Lung microvascular endothelial cell (primary cell): ENCODE measurements at places on chromosomes 2 and 18.

DNA sequence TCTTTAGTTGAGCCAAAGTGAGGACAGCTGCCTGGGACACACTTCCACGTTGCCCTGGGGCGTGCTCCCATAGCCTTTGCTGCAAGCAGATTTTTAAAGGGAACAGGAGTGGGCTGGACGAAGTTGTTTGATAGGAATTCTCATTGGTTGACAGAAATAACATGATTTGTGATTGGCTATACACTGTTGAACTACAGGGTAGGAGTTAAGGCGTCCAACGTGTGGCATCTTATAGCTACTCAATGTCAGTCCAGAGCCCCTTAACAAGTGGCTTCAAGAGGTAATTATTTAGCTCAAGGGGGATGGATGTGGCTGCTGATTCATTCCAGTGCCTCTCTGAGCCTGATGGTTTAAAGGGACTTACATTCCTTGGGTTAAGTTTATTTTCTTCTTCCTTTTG is 65.5 kb downstream of the ACAA2 start:
- DNase-seq: peak; percentile 73

- DNase-seq: no peak
Observed at GRCh38 chr18:28541276-28541930, 364.5 kb upstream of the CDH2 start.

- peak; percentile 30 for DNase-seq
Observed at GRCh38 chr2:100365434-100365833, 43.1 kb upstream of the LONRF2 start.

GRCh38 chr18:45774065-45774521 is 50.1 kb downstream of the SLC14A1 start:
- DNase-seq: no peak

DNA sequence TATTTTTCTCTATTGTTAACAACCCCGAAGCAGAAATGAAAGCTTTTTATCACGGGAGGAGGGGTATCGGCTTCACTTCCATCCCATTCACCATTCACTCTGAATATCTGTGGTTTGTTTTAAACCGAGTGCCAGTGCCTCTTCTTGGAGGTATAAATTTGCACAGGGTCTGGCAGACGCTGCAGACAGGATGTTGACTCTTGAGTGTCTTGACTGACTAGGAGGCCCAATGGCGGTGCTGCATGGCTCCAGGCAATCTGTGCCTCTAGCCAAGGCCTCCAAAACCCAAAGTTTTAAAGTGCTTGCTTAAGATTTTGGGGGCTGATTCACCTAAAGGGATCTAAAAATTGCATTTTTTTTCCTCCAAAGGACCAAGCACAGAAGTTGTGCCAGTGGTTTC is 183.8 kb downstream of the LTBP1 start:
- DNase-seq: no peak

GRCh38 chr2:38692636-38693318 is 26.9 kb downstream of the GALM start:
- no peak for DNase-seq

DNA sequence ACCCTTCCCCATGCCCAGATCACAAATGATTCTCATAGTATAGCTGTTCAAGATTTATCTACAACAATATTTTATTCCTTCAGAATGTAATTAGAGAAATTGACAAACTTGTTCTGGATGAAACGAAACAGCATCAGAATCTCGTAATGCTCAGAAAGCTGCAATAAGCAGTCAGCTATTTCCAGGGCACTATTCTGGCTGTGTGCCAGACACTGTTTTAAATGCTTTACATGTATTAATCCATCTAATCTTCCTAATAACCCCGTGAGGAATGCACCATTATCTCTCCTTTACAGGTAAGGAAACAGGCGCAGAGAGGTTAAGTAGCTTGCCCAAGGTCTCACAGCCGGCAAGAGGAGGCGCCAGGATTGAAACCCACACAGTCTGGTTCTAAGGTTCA is 10.1 kb upstream of the LYPD6B start:
- DNase-seq: no peak

DNA sequence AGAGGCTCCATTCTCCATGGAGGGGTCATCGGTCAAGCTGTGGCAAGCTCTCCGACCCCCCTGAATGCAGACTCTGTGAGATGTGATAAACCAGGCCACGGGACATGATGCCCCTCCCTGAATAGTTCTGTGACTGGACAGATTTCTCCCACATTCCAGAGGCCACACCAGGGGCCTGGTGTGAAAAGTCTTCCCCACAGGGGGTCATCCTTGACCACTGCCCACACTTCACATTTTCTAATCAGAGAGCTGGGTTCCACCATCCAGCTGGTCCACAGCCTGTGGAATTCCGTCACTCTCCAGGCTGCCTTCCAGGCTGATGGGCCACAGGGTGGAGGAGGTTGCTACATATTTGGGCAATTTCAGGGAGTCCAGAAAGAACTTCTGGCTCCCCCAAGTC is 51.3 kb upstream of the CYRIA start:
- no peak for DNase-seq

DNA sequence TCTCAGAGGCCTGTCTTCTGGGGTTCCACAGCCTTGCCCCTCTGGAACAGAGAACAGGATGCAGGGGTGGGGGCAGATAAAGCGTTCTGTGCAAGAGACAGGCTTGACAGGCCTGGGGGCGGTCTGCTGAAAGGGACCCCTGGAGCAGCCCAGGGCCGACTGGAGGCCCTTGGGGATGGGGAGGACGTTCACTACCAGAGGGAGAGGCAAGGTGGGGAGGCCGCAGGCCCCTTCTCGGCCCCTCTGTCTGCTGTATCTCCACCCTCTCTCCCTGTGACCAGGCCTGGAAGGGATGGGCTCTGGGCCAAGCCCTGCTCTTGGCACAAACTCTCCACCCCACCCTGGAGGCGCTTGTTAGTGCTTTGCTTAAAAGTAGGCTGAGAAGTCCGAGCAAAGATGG is 27.3 kb upstream of the INHBB start:
- DNase-seq: no peak

DNA sequence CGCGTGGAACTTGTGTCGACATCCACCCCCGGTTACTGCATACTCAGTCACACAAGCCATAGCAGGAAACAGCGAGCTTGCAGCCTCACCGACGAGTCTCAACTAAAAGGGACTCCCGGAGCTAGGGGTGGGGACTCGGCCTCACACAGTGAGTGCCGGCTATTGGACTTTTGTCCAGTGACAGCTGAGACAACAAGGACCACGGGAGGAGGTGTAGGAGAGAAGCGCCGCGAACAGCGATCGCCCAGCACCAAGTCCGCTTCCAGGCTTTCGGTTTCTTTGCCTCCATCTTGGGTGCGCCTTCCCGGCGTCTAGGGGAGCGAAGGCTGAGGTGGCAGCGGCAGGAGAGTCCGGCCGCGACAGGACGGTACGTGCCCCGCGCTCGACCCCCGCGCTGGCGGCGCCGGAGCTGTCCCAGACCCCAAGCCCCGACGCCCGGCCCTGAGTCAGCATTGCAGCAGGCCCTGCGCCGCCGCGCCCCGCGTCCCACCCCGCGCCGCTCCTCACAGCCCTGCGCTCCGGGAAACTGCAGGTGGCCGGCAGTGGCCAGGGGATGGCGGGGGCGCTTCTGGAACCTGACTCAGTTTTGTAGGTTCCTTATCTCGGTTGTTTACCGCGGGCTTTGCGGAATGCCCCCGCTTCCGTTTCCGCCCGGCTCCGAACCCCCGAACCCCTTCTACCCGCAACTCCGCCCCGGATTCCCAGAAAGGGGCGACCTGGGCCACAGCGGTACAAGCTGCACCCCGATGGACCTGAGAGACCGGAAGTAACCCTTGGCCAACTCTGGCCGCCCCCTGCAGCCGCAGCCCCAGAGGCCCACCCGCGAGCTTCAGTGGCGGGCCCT is at the start of gene CFLAR:
Gene CFLAR, plus strand, starts transcription at position 50 of the 844 bp plus-strand sequence. CDS start 13,702 bp downstream, outside the sequence.
- peak; percentile 77 for DNase-seq

DNA sequence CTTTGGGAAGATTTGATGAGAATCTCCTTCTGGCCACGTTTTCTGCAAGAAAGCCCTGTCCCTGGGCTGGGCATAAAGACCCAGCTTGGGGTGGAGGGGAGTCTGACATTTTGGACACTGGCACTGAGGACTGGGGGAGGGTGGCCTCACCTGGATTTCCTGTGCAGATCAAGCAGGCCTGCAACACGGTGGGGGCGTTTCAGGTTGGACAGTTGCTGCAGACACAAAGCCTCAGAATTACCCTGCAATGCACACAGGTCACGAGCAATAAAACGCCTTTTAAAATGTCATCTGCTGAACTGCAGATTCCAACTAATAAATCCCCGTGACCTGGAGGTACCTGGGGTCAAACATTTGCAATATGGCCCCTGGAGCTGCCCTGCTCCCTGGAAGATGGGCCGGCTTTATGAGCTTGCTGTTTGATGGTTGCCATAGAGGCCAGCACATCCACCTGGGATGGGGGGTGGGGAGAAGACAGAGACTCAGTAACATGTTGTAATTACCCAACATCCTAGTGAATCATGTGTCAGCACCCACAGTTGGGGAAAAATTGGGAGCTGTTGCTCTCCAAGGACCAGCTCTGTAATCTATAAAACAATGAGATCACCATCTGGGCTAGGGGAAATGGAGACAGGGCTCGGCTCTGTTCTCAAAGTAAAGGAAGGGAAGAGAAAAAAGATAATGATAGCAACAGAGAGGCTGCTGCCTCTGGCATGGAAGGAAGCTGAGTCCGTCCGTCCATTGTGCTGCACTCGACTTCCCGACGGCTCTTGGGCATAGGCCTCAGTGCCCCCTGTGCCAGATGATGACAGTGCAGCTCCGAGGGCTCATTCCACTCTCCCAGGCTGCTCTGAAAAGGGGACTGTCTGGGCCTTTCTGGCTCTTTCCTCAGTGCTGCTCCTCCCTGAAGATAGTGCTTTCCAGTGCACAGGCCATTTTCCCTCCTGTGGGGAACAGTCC is 340.3 kb downstream of the CYRIA start:
- DNase-seq: no peak

- no peak for DNase-seq
Observed at GRCh38 chr18:63564021-63564420, 21.9 kb downstream of the SERPINB12 start.

DNA sequence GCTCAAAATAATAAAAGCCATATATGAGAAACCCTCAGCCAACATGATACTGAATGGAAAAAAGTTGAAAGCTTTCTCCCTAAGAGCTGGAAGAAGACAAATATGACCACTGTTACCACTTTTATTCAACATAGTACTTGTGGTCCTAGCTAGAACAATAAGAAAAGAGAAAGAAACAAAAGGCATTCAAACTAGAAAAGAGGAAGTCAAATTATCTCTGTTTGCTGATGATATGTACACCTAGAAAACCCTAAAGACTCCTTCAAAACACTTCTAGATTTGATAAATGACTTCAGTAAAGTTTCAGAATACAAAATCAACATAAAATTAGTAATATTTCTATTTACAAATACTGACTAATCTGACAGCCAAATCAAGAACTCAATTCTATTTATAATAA is 328.8 kb upstream of the GCFC2 start:
- no peak for DNase-seq

DNA sequence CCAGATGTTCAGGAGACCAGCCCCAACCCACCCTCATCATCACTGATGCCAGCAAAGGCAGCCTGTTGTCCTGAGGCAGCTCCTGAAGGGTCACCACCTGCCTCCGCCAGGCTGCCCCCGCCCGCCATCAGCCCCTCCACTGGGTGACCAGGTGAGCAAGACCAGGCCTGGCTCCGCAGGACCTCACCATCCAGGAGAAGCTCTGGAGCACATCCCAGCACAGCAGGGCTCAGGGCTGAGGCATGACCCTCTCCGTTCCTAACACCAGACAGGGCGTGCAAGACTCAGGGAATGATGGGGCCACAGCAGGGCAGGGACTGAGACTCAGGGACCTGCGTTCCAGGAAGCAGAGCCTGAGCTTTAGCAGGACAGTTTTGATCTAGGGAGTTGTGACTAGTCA is 218.8 kb upstream of the RAB6C start:
- no peak for DNase-seq

GRCh38 chr2:236121546-236121945 is 46.6 kb downstream of the GBX2 start:
- no peak for DNase-seq

DNA sequence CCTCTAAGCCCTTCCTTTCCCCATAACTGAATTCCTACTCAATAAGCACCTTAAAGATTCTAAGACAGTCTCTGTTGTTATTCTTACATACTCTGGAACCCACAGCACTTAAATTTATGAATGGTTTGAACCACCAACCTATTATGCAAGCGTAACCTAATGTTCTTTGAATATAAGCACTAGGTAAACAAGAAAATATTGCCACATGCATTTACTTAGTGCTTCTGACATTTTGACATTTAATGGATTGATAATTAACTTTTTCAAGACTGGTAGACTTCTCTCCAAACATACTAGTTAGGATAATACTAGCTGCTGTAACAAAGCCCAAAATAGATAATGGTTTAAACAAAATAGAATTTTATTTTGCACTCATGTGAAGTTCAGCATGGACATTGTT is 164.8 kb downstream of the ARHGAP15 start:
- DNase-seq: no peak

DNA sequence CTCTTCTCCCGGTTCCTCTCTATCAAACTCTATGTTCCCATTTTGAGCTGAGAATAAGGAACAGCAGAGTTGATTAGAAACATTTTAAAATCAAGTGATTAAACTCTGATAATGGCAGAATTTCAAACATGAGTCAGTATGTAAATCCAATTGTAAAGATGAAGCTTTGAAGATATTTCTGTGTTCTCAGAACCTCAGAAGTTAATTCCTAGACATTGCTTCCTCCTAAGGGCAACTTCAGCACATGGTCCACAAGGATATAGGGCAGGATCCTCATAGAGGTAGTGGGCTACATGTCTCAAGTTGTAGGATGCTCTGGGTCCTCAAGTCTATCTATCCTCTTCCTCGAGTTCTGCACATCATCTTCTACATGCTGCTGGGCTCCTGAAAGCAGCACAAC is 46.3 kb downstream of the QPCT start:
- DNase-seq: no peak

DNA sequence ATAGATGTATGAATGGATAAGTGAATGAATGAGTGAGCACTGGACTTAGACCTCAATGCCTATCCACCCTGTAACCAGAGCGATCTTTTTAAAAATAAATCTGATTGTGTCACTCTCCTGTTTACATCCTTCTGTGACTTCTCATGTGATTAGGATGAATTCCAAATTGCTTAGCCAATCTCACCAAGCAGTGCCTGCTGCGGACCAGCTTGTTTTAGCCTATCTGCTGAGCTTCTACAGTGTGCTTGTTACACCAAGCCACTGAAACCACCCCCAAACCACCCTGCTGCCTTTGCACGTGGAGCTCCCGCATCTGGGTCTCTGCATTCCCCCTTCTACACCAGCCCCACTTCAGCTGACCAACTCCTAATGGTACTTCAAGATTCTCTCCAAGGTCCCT is 265.4 kb downstream of the EN1 start:
- no peak for DNase-seq

GRCh38 chr18:74351354-74351753 is 35.7 kb downstream of the C18orf63 start:
- DNase-seq: peak; percentile 71

DNA sequence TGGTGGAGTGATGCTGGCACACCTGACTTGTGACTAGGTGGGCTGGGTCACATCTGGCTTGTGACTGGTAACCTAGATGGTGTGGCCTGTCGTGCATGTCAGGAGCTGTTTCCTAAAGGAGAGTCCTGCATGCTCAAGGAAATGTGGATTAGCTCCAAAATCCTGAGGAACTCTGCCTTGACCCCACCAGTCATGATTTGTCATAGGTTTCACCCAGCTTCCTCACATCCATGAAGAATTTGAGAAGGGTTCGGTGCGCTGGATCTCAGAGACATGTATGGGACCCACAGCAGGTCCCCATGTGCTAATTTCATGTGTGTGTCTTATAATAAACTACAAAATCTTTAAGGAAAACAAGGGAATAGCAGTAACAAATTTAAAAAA is 107.2 kb downstream of the COL6A3 start:
- no peak for DNase-seq
